Frontal cortex (tissue), 4 donors: ENCODE measurements at places on chromosomes 7 and 10.

DNA sequence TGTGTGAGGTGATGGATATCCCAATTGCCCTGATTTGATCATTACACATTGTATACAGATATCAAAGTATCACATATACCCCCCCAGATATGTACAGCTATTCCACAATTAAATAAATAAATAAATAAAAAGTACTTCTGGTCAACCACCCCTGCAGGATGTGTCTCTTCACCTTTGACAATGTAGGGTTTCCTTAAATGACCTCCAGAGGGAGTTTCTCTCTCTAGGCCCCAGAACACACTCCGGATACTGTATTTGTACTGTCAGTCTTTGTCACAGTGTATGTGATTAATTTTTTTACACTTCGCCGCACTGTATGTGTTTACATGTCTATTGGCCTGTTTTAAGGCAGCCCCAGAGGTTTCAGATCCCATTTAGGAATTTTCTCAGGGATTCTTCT lies 123.6 kb downstream of the ADCYAP1R1 start:
- DNase-seq, result no peak

GRCh38 chr7:20790375-20790774 lies 3.7 kb upstream of the SP8 start:
- DNase-seq, result no peak

- DNase-seq, result no peak
Measured at GRCh38 chr10:89588671-89589070, 53.3 kb upstream of the SLC16A12 start.

DNA sequence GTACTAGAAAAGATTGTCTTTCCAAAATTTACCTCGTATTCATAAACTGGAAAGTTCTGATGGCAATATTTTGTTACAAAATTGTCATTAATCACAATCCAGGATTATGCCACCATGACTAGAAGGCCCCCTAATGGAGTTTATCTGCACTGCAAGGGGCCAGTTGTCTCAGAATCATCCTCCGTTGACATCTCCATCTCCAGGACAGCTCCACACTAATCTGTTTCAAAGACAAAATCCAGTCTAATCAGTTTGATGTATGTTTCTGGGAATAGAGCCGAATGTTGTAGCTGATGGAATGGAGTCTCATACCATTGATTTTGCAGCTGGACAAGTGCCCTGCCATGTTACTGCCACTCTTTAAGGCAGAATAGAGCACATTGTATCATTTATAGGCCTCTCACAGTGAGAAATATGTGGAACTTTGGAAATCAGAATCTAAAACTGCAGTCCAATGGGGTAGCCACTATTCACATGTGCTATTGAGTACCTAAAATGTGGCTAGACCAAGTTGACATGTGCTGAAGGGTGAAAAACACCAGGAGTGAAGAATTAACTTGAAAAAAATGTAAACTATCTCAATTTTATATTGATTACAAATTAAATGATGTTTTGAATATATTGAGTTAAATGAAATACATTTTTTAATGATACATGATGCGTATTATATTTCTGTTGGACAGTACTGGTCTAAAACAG lies 38.3 kb upstream of the TOMM7 start:
- no peak for DNase-seq

DNA sequence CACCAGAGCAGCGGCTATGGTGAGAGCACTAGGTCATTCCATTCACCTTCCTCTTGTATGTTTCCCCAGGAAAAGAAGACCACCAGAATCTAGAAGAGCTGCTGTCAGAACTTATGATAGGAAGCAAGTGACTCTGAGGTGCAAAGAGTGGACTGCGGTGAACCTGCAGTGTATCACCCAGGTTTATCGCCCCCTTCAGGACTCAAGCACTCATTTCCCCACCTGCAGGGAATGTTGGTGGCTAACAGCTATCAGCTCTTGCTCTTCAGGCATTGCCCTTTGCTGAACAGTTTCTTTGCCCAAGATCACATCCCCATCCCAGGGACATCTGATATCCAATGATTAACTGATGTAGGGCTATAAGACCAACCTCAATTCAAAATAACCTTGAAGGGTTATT lies 66.3 kb upstream of the IL6 start:
- no peak for DNase-seq

DNA sequence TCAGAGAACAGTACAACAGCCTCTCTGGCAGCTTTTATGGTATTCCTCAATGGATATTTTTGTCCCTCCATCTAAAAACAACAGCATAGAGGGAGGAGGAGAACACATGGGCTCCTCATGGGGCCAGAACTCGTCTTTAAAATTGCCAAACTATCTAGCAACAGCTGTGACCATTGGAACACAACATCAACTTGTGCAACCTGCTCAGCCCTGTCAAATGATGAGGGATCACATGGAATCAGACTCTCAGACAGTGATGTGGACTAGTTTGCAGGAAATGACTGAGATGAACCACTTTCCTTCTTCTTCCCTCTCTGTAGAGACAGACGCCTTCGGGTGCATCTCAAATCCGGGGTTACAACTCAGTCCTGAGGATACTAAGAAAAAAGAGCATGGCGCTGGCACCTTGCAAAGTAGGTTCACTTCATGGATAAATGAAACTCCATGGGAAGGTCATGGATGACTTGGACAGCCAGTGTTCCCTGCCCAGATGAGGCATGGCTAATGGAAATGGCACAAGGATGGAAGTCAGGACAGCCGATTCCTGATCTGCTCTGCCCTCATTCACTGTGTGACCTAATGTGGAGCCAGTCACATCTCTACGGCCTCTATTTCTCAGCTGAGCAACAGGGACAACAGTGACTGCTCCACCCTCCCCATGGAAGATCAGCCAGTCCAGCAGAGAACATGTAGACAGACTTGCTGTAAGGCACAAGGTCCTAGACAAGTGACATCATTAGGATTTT lies 24.6 kb upstream of the DGKI start:
- no peak for DNase-seq

DNA sequence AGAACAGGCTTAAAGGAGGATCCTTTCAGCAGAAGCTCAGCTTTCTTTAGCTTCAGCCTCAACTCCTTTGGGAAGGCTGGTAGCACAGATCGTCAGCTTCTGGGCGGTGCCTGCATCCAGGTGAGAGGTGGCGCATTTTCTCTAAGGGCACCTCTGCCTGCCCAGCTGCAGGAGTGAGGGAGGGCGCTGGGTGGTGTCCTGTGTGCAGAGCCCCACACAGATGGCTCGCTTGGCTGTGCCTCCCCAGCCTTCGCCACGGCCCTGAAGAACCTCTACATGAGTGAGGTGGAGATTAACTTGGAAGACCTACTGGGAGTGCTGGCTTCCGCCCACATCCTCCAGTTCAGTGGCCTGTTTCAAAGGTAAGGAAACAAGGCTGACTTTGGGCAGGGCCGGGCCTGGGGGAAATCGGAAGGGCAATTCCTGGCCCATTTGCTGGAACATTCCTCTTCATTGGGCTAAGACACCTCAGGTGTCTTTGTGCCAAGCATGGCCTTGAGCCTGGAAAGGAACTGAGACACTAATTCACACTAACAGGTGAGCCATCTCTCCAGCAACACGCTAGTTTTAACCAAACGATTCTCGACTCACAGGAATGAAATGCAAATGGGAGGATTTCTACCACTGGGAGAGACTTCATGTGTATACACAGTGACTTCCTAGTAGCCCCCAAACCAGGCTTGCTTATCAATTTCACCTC lies 19.9 kb downstream of the BTBD16 start:
- no peak for DNase-seq
